Astrocyte of the cerebellum (primary cell): ENCODE measurements at places on chromosomes 2 and 18.

DNA sequence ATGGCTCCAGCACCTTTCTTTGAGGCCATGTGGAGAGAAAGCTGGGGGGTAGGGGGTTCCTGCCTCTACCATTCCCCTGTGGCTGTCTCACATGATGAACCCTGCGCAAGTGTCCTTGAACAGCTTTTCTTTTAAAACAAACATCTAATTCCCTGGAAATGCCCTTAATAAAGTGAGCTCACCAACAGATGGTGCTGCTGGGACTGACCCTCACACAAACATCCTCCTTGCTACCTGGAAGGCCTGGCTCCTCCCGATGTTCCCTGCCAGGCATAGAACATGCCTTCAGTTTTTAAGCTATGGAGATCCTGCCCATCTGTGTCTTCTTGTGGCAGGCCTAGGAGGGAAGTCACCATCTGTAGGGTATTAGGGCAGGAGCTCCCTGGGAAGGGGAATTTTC lies 60.7 kb upstream of the GATA6 start:
- no peak for DNase-seq

- DNase-seq = no peak
These were observed 69.5 kb downstream of the MYO5B start for GRCh38 chr18:50125456-50125855.

DNA sequence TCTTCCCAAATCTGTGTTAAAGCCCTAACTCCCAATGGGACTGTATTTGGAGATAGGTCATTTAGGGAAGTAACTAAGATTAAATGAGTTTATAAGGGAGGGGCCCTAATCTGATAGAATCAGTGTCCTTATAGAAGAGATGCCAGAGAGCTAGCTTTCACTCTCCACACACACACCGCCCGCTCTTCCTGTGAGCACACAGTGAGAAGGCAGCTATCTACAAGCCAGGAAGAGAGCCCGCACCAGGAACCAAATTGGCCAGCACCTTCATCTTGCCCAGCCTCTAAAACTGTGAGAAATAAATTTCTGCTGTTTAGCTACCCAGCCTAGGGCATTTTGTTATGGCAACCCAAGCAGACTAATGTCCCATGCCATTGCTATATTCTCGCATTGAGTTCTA lies 125.2 kb downstream of the RTN4 start:
- DNase-seq = no peak

DNA sequence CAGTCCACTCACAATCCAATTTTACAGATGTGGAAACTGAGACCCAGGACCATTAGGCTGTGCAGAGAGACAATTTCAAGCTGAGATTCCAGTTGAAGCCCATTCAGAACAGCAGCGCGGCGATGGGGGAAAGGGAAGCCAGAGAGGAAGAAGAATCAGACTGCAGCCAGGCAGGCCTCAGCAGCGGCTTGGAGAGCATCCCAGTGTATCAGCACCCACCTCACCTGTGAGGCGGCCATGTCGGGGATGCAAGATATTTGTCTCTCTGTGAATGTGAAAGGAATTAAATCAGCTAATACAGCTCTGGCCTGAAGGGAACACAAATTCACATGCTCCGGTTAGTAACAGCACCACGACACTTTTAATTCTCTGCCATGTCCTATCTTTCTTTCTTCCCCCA lies 198.0 kb upstream of the SOX11 start:
- DNase-seq = no peak

DNA sequence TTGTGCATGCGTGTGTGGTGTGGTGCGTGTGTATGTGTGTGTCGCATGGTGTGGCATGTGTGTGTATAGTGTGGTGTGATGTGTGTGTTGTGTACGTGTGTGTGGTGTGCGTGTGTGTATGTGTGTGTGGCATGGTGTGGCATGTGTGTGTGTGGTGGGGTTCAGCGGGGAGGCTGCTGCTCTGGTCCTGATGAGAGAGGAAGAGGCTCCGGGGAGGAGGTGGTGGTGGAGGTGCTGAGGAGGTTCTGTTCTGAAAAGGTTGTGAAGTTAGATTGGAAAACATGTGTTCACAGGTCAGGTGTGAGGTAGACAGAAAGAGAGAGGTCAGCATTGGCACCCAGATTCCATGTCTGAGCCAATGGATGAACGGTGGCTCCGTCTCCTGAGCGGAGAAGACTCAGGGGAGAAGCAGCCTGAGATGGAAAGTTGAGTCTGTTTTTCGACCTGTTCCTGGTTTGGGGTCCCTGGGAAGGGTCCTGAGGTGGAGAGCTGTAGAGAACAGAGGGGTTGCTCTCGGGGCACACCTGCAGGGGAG lies 67.2 kb upstream of the HDAC4 start:
- no peak for DNase-seq

GRCh38 chr2:218389333-218390150 lies 7.5 kb downstream of the SLC11A1 start:
- DNase-seq = no peak

DNA sequence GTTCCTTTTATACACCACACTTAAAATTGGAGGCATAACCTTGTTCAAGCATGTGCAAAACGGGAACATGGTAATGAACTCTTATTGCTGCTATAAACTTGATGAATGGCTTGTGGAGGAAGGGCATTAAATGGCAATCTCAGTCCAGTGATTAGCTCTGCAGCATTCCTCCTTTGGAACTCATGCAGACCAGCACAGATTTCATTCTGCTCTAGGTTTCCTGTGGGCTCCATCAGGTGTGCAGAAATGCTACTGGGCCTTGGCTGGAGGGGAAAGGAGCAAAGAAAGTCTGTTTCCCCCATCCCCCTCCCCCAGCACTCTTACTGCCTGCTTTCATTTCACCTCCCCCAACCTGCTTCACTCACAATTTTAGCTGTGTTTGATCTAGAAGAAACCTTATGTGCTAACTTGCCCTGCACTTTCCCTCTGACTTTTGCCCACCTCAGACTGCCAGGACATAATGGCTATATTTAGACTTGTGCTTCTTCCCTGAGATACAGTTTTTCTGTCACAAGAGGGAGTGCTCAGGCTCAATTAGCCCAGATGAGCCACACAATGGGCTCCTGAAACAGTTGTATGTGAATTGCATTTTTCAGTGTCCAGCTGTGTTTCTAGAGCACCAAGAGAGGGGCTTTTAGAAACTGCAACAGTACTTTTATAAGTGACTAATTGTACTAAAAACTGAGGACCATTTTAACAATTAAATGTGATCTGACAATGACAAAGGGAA lies 109.8 kb downstream of the FSHR start:
- no peak for DNase-seq

GRCh38 chr2:222652491-222653255 lies 3.2 kb downstream of the FARSB start:
- no peak for DNase-seq

DNA sequence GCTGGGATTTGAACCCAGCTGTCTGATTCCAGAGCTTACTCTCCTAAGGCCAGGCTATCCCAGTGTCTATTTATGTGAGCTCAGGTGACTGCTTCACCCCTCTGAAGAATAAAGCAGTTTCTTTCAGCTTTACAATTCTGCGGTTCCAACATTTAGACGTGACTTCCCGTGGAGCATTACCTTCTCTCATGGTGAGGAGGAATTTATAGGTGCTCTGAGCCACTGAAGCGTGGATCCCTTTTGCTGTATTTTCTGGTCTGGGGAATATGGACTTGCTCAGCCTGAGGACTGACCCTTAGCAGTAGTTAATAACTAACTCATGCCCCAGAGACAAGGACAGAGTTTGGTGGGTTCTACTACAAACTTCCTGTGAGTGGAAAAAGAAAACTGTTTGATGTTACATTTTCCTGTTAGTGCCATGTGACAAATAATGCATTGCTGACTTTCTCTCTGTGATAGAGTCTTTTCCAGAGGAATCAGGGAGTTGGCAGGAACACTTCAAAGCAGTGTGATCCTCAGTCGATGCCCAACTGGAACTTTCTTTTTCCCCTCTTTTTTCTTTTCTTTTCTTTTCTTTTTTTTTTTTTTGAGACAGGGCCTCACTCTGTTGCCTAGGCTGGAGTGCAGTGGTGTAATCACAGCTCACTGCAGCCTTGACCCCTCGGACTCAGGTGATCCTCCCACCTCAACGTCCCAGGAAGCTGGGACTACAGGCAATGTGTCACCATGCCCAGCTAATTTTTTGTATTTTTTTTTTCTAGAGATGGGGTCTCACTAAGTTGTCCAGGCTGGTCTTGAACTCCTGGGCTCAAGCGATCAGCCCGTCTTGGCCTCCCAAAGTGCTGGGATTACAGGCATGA lies 21.9 kb downstream of the CASP10 start:
- DNase-seq = no peak

GRCh38 chr18:76823161-76823538 lies 793 bp downstream of the ZNF236 start:
- DNase-seq = no peak

DNA sequence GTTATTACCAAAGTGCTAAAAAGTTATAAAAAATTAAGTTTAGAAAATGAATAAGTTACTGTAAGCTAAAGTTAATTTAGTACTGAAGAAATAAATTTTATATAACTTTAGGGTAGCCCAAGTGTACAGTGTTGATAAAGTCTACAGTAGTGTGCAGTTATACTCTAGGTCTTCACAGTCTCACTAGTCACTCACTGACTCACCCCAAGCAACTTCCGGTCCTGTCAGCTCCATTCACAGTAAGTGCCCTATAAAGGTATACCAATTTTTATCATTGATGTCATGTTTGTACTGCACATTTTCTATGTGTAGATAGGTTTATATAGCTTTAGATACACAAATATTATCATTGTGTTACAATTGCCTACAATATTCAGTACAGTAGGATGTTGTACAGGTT lies 518.3 kb upstream of the PIK3C3 start:
- no peak for DNase-seq

DNA sequence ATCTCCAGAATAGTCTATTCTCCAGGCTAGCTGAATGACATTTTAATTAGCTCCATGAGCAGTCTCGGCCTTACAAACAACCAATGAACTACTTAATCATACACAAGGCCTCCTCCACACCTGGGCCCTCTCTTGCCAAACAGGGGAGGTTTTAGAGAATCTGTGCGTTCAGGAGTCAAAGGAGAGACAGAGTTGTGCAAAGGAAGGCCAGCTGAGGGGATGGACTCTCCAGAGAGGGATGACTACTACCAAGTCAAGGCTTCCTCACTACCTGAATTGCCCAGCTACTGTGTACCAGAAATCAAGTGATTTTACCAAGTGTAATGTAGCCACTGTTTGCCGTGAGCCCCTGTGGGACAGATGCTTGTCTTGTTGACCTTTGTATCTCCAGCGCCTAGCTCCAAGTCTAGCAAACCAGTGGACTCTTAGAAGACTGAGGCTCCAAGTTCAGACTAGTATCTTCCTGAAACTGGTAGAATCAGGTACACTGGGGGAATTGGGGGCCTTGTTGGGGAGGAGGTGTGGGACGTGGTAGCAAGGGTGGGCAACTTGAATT lies 123.1 kb upstream of the STON1 start:
- no peak for DNase-seq

DNA sequence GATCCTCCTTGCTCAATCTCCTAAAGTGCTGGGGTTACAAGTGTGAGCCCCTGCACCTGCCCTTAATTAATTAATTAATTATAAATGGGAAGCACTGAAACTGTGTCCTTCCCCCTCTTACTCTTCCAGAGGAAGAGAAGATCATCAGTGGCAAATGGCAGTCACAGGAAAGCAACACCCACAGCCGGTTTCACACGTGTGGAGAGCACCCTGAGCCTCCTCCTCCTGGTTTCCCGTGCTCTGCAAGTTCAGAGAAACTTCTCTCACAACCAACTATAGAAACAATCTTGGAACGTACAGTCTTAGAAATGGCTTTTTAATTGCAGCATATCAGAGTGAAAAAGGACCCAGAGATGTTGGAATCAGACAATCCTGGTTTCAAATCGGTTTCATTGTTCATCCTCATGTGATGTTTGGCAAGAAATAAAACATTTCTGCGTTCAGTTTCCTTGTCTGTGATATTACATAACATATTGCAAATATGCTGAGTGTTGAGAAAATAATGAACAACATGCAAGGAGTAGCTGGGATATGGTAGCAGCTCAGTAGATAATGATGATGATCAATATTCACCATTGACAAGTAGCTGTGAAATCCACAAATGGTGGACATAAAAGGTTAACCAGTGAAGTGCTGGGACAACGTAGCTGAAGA lies 141.0 kb upstream of the KCTD1 start:
- no peak for DNase-seq

DNA sequence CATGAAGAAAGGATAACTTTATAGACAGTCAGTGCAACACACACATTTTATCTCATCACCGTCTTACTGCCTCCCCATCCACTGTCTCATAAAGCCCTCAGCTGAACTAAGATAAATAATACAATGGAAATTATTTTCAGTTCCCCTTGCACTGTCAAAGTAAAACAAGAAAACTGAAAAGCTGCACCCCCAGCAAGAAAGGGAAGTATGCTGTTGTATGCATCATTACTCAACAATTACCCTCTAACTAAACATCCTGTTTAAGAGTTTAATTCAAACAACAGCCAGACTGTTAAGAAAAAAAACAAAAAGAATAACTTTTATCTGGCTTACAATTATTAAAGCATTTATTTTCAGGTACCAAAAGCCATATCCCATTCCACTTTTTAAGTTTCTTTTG lies 25.0 kb downstream of the MPPE1 start:
- DNase-seq = no peak

DNA sequence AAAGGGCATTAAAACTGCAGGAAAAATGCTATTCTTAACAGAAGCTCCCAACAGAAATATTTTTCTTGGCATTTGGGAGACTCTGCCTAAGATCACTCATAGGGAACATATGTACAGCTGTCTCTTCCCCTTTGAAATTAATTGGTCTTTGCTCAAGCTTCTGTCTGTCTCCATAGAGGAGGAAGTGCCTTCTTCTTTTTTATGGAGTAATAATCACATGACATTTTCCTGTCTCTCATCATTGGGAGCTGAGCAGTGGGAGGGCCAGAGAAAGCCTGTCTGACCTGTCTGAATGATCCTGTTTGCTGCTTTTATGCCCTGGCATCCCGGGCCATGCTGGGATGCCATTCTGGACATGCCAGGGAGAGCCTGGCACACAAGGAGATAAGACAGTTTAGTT lies 145.6 kb downstream of the AQP4 start:
- DNase-seq = no peak

GRCh38 chr2:10469301-10469700 lies 21.2 kb upstream of the ODC1 start:
- DNase-seq = no peak

- DNase-seq = no peak
These were observed 31.1 kb upstream of the EIF2AK3 start for GRCh38 chr2:88658326-88658725.

DNA sequence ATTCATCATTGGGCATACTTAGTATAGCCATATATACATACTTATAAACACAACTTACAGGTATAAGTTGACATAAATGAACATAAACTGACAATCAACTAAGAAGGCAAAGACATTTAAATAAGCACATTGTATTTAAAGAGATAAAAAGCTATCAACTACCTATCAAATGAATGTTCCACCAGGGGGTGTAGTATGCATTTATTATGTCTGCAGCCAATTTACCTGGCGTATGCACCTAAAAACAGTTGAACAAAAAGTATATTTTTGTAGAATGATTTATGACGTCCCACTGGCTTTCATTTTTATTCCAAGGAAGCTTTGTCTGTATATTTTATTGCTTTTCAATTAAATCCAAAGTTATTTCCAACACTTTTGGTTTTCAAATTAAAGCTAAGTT lies 323.5 kb downstream of the AFF3 start:
- DNase-seq = no peak
